ENCODE measurements at places on chromosomes 4 and X.

- DNase-seq: no peak
Measured at GRCh38 chrX:134365904-134366303, 94.1 kb upstream of the HPRT1 start.

GRCh38 chrX:94936722-94937121 is 1262.7 kb downstream of the FAM133A start:
- no peak for DNase-seq

DNA sequence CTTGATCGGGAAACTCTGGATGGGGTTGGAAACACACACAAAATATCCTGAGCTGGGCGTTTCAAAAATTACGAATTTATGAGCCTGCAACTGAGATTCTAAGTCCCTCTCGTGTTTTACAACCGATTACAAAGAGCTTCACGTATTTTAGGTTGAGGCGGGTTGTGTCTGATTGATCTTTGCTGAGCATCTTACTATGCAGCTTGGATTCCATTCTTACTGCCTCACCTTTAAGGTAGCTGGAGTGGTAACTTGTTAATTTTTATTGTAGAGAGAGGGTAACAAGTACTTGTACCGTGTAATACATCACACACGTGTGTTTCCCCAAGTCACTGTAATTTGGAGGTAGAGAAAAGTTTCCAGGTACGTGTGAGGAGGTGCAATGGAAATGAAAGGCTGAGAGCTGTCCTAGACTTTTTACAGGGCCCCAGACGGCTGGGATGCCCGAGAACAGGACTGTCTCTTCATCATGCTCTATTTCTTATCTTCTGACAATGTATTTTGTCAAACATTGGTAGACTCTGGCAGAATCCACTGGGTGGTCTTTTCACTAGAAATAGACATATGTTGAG is 97.8 kb upstream of the TENM3 start:
- DNase-seq: no peak

GRCh38 chr4:56655209-56655626 is 25.9 kb downstream of the HOPX start:
- DNase-seq: no peak

GRCh38 chrX:108088511-108088910 is 2.8 kb downstream of the PSMD10 start:
- no peak for DNase-seq

DNA sequence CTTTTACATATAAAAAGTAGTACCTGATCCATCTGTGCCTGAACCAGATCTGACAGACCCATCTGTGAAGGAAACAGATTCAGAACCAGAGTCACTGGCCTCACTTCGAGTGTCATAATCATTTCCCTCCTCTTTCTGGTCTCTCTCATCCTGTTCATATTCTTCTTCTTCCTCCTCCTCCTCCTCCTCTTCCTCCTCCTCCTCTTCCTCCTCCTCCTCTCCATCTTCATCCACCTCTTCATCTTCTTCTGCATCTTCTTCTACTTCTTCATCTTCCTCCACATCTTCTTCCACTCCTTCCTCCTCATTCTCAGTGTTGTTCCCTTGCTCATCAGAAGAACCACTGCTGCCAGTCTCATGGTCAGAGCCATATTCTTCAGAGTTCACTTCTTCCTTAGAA is 12.9 kb downstream of the YTHDC1 start:
- no peak for DNase-seq

- DNase-seq: no peak
Measured at GRCh38 chrX:122565952-122566351, 618.1 kb upstream of the GRIA3 start.

- no peak for DNase-seq
Measured at GRCh38 chr4:166432842-166433241, 559.8 kb downstream of the TLL1 start.

DNA sequence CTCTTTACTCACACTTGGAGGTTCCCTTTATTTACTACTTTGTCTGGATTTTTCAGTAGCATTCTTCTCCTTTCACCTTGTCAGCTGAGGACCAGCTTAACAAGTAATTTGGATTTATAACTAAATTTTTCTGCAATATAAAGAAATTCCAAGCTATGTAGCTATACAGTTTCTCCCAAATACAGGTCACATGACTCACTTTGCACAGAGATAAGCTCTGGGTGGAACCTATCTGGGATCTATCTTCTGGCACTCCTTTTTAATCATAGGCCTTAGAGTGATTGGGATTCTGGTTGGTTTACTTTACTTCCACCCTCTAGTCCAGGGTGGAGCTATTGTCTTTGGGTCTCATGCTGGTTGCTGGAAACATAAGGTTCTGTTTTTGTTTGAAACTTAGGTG is 34.9 kb upstream of the STK26 start:
- no peak for DNase-seq

GRCh38 chr4:104616401-104616820 is 121.7 kb upstream of the CXXC4 start:
- DNase-seq: no peak

GRCh38 chrX:44456685-44457084 is 86.0 kb downstream of the FUNDC1 start:
- no peak for DNase-seq

DNA sequence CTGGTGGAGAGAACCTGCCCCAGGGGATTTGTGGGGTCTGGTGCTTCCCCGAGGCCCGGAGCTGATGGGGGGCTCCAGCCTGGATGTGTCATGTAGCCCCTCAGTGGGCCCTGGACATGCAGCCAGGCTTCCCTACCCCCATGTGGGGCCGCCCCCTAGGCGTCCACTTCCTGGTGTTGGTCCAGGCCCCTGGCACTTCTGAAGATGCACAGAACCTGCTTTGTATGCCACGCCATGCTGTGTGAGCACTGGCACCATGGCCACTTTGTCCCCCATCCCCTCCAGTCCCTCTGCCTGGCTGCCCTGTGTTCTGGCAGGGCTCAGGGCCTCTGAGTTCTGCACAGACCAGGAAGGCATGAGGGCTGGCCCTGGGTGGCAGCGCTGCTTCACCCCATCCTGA is 29.2 kb downstream of the WFS1 start:
- no peak for DNase-seq

GRCh38 chrX:48976086-48976485 is 4.4 kb upstream of the KCND1 start:
- no peak for DNase-seq

DNA sequence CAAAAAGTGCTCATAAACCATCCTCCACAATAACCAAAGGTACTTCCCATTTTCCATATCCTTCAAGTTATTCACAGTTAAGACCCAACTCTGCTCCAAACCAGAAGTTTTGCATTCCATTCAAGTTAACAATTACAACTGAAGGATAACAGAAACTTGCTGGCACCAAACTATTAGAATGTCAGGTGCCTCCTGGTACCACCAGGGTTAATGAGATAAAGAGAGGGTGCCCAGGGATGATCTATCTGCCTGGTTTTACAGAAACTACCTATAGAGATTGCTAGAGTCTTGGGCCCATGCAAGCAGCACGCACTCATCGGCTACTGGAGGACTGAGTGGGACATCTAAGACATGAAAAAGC is 114.6 kb downstream of the RBM47 start:
- no peak for DNase-seq

DNA sequence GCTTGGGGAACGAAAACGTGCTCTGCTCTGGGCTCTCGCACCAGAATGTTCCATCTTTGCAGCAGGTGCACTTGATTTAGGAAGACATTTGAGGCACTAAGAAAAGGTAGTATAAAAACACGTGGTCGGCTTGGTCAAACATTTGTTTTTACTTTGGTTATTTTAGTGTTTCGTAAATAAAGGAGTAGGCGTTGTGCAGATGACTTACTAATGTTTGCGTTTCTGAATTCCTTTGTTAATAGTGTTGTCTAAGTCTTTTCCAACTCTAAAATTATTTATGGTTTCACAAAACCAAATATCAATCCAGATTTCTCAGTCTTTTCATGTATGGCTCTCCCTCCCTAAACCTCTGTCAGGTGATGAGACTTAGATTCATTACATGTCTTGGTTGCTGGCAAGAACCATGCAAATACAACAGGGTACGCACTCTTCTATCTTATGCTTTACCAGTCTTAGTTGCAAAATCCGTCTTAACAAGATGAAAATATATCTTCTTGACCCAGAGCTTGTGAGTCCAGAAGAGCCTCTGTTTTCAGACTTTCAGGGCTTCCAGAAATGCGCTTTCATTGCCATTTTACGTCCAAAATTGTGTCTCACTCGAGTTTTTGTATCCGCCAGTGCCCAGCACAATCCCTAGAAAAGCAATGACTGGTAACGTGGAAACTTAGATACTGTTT is 686 bp downstream of the MTHFD2L start:
- no peak for DNase-seq

DNA sequence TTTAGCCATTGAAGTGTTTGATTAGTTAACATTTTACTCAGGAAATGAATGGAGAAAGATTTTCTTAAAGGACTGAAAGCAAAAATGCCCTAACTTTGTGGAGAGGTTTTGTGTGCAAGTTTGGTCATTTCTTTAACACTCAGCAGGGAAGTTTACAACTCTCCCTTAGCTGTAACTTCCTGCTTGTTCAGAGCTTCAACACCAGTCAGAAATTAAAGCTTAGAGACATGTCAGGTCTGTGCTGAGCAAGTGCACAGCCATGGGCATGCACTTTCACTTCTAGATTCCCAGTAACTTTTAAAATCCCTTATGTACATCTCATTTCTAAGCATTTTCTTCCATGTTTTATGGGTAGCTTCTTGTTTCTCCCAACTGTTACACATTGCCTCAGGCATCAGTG is 326.0 kb downstream of the ACTRT1 start:
- DNase-seq: no peak

DNA sequence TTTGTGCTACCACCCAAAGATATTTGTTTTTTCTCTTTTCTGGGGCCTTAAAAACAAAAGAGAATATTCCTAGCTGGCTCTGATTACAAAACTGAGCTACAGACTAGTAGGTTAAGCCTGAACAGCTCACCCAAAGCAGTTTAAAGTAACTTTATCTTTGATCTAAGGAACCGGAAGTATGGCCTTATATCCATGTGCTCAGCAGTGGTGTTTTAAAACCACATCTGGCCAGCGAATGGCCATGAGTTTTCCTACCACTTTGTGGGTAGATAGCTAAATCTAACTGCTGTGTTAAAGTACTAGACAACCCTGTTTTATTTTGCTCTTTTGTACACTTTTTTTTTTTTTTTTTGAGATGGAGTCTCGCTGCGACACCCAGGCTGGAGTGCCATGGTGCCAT is 24.6 kb downstream of the ADGRG4 start:
- DNase-seq: no peak

- DNase-seq: no peak
Measured at GRCh38 chrX:21469071-21469470, 94.9 kb downstream of the CNKSR2 start.

GRCh38 chr4:189765736-189766135 is 174.9 kb upstream of the FRG1 start:
- DNase-seq: no peak

DNA sequence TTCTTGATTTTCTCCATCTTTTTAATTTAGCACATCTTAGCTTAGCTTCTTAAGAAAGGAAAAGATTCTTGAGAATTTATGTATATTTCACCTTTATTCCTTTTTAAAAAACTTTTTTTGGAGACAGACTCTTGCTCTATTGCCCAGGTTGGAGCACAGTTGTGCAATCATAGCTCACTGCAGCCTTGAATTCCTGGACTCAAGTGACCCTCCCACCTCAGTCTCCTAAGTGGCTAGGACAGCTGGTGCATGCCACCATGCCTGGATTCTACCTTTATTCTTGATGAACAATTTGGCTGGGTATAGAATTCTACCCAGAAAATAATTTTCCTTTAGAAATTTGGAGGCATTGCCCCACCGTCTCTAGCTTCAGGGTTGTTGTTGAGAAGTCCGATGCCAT is 19.5 kb upstream of the SH3D19 start:
- no peak for DNase-seq

GRCh38 chr4:19844446-19844845 is 407.3 kb upstream of the SLIT2 start:
- no peak for DNase-seq

GRCh38 chrX:75155827-75156525 is at the start of gene ABCB7:
Gene ABCB7, minus strand, starts transcription at chrX:75156283. Its CDS starts 11 bp downstream, at chrX:75156272.
- DNase-seq: no peak

GRCh38 chrX:118847676-118848075 is 24.1 kb downstream of the ZCCHC12 start:
- no peak for DNase-seq

- no peak for DNase-seq
Measured at GRCh38 chr4:26181616-26182015, 139.2 kb upstream of the RBPJ start.

DNA sequence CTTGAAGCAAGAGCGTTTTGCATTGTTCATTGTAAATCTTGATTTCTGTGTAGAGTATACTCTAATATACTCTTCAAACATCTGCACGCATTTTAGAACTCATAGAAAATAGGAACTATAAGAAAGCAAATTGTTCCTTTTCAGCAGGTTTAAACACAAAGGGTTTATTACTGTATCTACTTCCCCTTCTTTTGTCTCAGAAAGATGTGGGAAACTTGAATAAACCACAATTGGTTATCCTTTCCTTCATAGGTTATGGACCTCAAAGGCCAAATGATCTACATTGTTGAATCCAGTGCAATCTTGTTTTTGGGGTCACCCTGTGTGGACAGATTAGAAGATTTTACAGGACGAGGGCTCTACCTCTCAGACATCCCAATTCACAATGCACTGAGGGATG is 46.0 kb upstream of the GUCY1B1 start:
- DNase-seq: no peak

GRCh38 chrX:137227151-137227550 is 193.4 kb upstream of the GPR101 start:
- no peak for DNase-seq

DNA sequence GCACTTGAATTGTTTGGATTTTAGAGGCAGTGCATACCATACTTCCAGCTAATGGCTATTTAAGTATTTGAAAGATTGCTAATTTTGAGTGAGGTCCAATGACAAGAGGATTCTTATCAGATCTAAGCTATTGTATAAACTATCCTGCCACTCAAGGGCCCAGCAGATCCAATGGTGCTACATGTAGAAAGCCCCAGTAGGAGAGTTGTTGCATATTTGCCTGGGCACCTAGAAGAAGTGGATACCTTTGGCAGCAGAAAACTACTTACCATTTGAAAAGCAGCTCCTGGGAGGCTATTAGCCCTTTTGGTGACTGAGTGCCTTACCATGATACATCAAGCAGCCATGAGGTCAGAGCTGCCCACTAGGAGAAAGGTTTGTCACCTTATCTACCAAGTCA is 447.3 kb downstream of the C4orf33 start:
- DNase-seq: no peak

DNA sequence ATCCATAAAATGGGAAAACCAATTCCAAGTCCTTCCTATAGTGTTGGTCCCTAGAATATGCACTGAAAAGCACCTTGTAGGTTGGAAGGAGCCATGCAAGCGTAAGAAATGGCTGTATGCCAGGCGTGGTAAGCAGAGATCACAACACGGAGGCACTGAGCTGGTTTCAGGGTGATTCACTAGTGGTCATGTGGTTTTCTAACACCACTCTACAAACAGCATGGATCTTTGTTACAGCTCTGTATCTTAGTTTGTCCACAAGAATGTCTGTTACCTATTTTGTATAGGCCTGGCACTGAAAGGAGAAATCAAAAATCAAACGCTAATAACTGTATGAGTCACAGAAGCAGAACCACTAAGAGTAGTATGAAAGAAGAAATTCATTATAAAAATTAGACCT is 71.9 kb downstream of the MAGEB17 start:
- DNase-seq: no peak
